ENCODE measurements at places on chromosomes 2 and 18.

DNA sequence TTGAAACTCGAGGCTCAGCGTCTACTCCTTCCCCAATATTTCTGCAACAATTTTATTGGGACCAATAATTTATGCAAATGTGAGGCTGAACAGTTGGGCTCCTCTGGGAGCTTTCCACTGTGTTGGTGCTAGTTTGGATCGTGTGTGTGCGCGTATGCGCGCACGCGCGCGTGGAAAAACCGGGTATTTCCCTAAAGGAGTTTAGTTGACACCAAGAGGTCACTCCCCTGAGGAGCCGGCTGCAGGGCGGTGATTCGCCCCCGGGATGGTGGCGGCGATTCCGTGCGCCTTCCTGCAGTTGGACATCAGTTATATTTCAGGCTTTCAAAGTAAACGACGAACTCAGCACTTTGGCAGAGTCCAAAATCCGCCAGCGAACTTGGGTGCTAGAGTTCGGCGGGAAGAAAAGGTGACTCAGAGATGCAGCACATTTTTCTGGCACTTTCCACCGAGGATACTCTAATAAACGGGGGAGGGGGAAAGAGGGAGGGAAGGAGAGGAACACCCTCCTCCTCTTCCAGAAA is 186.5 kb upstream of the FANCL start:
- DNase-seq: no peak

- DNase-seq: no peak
These were observed 7.3 kb upstream of the PLEK start for GRCh38 chr2:68357605-68358337.

DNA sequence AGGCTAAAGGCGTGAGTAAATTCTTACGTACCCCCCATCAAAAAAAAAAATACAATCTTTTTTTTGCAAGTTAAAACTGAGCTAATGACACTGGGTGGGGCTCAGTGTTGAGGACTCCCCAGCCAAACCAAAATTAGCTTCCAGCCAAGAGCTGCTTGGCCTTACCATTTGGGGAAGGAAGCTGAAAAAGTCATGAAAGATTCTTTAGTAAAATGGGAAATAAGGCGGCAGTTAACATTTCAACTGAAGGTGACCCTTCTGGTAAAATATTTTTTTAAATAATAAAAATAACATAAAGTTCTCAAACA is 16.4 kb downstream of the SMAD7 start:
- no peak for DNase-seq

DNA sequence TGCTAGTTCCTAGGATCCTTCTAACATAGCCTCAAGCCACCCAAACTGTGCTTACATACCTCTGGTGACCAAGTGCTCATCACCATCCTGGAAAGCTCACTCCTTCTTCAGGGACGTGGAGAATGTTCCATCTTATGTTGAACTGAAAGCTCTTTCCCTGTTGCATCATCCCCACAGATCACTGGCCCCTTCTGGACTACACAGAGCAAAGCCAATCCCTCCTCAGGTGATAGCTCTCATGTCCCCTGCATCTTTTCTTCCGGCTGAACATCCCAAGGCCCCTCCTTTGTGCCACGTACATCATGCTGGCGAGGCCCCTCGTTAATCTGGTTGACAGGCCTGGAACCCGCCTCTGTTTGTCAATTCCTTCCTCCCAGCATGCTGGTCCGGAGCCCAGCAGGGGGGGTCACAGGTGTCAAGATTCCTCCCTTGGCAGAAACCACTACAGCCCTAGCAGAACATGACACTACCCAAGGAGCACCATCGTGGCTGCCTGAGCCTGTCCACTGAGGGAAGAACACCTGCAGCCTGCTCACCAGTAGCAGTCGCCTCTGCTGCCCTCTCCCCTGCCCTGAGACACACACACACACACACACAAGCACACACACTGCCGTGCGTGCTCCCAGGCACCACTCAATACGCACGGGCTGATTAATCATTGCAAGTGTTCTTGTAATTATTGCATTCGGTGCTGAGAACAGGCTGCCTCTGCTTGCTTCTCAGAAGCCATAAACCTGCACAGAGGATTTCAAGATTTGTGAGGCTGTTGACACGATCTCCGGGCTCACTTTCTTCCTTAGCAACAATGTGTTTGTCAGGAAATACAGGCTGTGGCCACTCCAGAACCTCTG is 6.3 kb upstream of the KCNK3 start:
- no peak for DNase-seq

GRCh38 chr18:31099450-31100230 is 2.6 kb downstream of the DSC2 start:
- DNase-seq: no peak

- DNase-seq: no peak
These were observed 11.8 kb downstream of the RND3 start for GRCh38 chr2:150475479-150476250.

- no peak for DNase-seq
These were observed 21.7 kb upstream of the NRP2 start for GRCh38 chr2:205660521-205661124.

DNA sequence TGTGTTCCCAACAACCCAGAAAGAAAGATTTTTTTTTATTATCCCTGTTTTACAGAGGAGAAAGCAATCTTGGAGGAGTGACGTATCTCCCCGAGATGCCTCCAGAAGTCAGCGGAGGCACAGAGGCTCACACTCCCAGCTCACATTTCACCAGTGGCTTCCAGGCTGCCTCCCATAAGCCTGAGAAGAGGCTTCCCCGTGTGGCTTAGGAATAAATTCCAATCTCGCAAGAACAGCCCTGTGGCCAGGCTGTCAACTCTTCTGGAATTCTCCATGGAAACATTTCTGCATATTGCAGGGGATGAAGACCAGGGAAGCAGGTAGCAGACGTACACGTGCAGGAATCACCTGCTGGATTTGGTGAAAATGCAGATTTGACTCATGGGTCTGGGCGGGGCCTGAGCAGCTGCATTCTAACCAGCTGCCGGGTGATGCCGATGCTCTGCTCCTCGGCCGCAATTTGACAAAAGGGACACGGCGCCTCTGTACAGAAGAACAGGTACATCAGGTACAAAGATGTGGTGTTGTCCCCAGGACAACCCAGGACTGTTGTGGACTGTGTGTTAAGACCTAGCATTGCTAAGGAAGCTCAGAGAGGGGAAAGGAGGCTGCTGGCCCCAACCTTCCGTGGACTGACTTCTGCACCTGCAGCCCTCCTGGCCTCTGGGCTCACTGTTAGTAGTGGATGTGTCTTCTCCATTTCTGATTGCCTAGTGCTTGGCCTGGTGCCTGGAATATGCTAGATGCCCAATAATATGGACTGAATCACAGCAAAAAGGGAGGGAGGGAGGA is 114.2 kb upstream of the ID2 start:
- DNase-seq: no peak

GRCh38 chr2:158753641-158754611 is 41.2 kb upstream of the DAPL1 start:
- DNase-seq: no peak

GRCh38 chr2:151908204-151908882 is 80.1 kb upstream of the ARL5A start:
- DNase-seq: no peak

- no peak for DNase-seq
These were observed 120.4 kb downstream of the SEPTIN10 start for GRCh38 chr2:109493176-109493935.

DNA sequence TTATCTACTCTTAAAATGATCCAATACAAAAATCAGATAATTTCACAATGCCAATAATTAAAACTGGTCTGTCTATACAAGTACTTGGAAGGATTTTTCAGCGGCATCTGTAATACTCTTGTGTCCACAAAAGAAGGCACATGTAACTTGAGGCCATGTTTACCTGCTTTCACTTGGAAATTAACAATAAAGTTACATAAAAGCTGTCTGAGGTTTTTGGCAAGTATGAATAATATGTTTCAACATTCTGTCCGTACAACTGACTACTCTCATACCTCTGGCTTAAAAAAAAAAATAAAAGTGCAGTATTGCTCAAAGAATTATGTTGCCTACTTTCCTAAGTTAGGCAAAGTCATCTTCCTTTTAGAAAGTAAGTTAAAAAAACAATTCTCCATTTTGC is 253.6 kb downstream of the NBAS start:
- no peak for DNase-seq

GRCh38 chr18:79384151-79384807 is 11.5 kb upstream of the NFATC1 start:
- DNase-seq: no peak

DNA sequence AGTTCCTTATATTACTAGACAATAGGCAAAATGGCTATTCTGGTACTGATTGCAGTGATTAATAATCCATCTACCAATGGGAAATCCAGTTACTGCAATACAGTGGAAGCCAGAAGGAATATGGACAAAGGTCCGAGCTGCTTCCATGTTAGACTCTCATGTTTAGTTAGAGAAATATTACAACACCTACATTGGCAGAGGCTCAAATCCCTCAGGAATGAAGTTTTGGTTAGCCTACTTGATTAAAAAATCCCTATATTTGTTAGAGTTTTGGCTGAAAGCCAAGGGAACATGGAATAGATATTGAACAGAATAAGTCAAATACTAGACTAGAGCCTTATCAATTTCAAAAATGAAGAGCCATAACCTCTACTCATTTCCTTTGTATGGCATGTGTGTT is 48.5 kb downstream of the ARL6IP6 start:
- DNase-seq: no peak

DNA sequence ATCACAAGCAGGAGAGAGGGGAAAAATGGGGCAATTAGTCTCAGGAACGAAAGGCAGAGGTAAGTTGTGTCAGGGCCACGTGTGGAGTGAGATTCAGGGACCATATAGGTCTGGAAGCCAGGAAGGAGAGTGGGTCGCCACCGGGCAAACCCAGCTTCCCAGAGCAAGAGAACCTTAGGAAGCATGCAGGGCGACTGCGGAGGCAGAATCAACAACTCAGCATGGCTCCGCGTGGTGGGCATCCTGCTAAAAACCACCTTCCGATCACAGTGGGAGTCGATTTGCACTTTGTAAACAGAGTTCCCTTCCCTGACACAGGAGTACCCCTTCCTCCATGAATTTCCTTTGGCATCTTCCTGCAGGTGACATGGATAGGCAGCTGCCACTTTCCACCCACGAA is 114.6 kb downstream of the TTC32 start:
- DNase-seq: no peak

GRCh38 chr2:39730276-39730675 is 48.8 kb downstream of the THUMPD2 start:
- no peak for DNase-seq

GRCh38 chr2:217743407-217743806 is 259.4 kb downstream of the TNS1 start:
- no peak for DNase-seq

- DNase-seq: no peak
These were observed 2.9 kb downstream of the CAD start for GRCh38 chr2:27220091-27220490.

DNA sequence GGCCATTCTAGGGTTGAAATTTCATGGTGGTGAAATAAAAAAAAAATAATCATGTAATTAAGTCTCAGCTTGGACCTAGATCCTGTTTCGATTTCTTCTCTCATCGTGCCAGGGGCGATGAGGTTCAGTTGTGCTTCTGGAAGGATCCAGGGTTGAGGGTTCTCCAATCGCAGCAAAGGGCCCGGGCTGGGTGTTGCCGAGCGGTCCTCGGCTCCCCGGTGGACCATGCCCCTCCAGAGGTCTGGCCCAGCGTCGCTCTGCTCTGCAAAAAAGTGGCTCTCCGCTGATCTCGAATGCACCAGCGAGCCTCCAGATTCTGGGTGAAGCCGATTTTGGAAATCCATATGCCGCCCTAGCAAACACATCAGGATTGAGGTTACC is 39.0 kb downstream of the EN1 start:
- DNase-seq: no peak

DNA sequence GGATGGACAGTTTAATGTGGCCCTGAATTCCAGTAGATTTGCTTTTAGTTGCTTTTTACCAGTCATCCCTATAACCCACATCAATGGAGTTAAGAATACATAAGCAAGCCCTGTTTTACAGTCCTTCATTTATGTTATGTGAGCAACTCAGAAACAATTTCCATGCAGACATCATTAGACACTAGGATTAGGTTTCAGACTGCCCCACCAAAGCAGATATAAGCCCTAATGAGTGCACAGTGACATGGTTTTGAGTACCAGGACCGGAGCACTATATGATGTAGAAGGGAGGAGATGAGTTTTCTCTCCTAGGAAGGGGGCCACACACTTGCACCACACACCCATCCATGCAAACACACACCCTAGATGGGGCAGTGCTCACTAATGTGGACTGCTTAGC is 15.5 kb downstream of the KCNS3 start:
- no peak for DNase-seq

GRCh38 chr2:149204686-149205085 is 125.7 kb upstream of the LYPD6 start:
- DNase-seq: no peak

DNA sequence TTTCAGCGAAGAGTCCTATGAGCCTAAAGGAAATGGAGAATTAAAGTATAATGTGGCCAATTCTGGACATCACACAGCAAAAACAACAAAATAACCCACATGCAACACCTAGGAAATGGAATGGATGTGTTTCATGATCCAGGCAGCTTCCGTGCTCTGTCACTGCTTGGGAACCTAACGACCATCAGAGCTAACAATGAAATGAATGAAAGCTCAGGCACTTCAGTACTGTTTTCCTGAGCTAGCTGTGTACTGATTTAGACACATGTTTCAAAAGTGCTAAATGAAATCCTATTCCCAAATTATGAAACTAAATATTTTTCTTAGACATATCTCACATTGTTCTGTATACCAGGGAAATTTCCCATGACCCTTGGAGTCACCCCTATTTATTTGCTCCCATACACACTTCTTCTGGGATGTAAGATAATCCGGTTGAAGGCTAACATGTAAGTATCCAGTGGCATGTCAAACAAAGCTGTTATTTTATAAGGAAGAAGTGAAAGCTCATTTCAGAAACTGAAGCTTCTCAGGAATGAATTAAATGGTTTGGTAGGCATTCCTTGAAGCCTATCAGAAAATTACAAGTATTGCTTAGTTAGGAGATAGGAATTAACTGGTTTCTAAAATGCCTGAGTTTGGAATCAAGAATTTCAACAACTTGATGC is 108.5 kb upstream of the RND3 start:
- DNase-seq: no peak

DNA sequence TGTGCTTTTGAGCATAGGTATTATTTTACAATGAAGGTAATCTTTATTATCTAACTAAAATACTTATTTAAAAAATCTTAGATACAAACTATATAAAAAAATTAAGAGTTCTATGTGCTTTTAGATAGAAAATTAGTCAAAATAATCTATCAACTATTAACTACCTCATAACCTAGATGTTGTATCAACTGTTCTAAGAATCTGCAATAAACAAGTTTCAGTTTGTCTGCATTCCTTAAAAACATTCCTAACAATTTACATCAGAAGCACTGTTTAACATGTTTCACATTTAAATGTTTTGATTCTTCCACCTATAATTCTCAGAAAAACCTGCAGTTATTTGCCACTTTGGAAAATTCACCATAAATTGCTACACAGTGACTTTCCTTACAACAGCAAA is 33.3 kb downstream of the NDUFS1 start:
- no peak for DNase-seq

- no peak for DNase-seq
These were observed 12.3 kb upstream of the SLC14A2 start for GRCh38 chr18:45602926-45603325.

- no peak for DNase-seq
These were observed 42.1 kb upstream of the RAB27B start for GRCh38 chr18:54786206-54786605.
